ENCODE measurements at places on chromosomes 12 and 14. TPM values are rescaled to one million over a fixed set of nuclear protein-coding genes. Genes with fewer than 3 reads are reported as not detected.
A peak's percentile ranks its signal among the peaks of the same experiment; 100 is the strongest.

- DNase-seq, result no peak
- H3K4me3 ChIP-seq, result no peak overlapping the region
- no peaks in the 10 kb centered on the region for H3K4me1 ChIP-seq
- H3K36me3 ChIP-seq, result no peaks in the 10 kb centered on the region
- H3K27me3 ChIP-seq, result peaks cover 95% of the 10 kb centered on the region
These were observed 7.5 kb downstream of the RIMBP2 start for GRCh38 chr12:130708648-130709047.

GRCh38 chr12:13534645-13535398 lies 338.3 kb downstream of the EMP1 start:
- no peaks in the 10 kb centered on the region for H3K27me3 ChIP-seq
- DNase-seq, result no peak
- no peaks in the 10 kb centered on the region for H3K36me3 ChIP-seq
- no peak overlapping the region for H3K4me3 ChIP-seq
- H3K4me1 ChIP-seq, result no peaks in the 10 kb centered on the region

DNA sequence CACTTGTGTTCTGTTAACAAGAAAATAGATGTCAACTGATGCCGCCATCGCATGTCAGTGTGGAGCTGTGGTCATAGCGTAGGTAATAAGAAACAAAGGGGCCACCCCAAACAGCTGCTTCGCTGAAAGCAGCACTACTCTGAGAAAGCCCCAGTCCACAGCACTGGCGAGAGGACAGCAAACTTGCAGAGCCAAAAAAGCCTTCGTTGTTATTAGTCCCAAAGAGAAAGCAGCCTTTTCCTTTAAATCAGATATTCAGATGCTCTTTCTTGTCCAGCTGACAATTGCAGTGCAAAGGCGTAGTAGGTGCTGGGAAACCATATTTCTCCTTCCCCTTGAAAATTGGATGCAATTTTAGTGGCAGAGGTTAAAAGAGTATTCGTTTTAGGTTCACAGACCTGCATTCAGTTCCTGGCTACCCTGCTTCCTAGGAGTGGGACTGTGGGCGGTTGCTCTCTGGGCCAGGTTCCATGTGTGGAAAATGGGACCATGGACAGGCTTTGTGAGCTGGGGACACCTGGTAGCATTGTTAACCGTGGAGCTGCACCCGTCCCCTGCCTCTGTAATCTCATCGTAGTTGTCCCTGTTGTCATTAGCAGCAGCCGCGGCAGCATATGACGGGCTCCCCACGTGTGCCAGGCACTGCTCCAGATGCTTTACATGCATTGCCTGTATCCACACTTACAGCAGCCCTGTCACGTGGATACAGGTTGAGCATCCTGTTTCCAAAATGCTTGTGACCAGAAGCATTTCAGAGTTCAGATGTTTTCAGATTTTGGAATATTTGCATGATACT lies 54.2 kb downstream of the ELK3 start:
- no peak overlapping the region for H3K4me3 ChIP-seq
- H3K27ac ChIP-seq, result no peak overlapping the region
- no peaks in the 10 kb centered on the region for H3K4me1 ChIP-seq
- H3K27me3 ChIP-seq, result no peaks in the 10 kb centered on the region

GRCh38 chr12:106062693-106063092 lies 76.1 kb downstream of the NUAK1 start:
- H3K27me3 ChIP-seq, result no peaks in the 10 kb centered on the region
- H3K4me1 ChIP-seq, result no peaks in the 10 kb centered on the region
- no peak overlapping the region for H3K27ac ChIP-seq
- peaks cover 11% of the 10 kb centered on the region for H3K36me3 ChIP-seq

- no peaks in the 10 kb centered on the region for H3K27me3 ChIP-seq
- H3K27ac ChIP-seq, result no peak overlapping the region
- DNase-seq, result peak; percentile 24
- peaks cover 25% of the 10 kb centered on the region for H3K4me1 ChIP-seq
- H3K4me3 ChIP-seq, result no peak overlapping the region
- H3K36me3 ChIP-seq, result peaks cover 30% of the 10 kb centered on the region
These were observed 2.8 kb downstream of the SRSF9 start for GRCh38 chr12:120466560-120467315.

- no peaks in the 10 kb centered on the region for H3K27me3 ChIP-seq
- H3K27ac ChIP-seq, result no peak overlapping the region
- no peak overlapping the region for H3K4me3 ChIP-seq
These were observed 19.8 kb downstream of the SLC16A7 start for GRCh38 chr12:59615392-59616165.

DNA sequence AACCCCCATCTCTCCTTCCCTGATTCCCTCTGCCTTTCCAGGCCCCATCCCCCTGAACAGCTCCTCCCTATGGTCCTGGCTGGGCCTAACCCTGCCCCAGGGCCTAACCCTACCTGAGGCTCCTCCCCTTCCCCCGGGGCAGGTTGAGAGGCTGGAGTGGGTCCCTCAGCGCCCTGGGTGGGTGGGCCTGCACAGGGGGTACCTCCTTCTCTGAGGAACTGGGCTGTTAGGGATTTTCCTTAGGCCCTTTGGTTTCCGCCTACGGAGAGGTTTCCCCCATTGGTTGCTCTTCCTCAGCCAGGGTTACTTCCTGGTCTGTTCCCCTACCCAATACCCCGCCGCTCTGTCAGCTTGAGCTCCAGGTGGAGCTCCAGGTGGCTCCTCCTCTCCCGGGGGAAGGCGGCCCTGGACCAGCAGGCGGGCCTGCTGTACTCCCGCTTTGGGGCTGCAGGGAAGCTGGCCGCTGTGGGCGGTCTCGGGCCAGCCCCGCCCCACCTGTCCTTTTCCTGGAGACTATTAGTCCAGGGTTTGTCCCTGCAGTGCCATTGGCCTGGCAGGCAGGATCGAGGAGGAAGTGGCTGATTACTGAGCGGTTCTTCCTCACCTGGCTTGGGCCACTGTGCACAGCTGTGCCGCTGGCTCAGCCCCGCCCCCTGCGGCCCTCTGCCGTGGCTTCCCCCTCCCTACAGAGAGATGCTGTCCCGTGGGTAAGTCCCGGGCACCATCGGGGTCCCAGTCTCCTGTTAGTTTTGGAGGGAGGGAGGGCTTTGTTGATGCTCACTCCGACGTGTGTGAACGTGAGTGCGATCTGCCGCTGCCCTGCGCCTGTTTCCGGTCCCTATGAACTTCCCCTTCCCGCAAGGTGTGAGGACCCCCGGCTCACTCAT lies 2.5 kb downstream of the C12orf57 start:
- peak overlapping the region; percentile 69 for H3K27ac ChIP-seq
- no peaks in the 10 kb centered on the region for H3K27me3 ChIP-seq
- H3K4me1 ChIP-seq, result peaks cover 20% of the 10 kb centered on the region
- no peaks in the 10 kb centered on the region for H3K36me3 ChIP-seq
- peak; percentile 100 for DNase-seq

- 0 out of 2 replicates have a peak, but pooled peaks cover 5% of the 10 kb centered on the region for H3K27me3 ChIP-seq
- no peak overlapping the region for H3K4me3 ChIP-seq
- no peak for DNase-seq
- H3K36me3 ChIP-seq, result no peaks in the 10 kb centered on the region
- no peak overlapping the region for H3K27ac ChIP-seq
These were observed 134.4 kb downstream of the BCAT1 start for GRCh38 chr12:24814379-24815113.

DNA sequence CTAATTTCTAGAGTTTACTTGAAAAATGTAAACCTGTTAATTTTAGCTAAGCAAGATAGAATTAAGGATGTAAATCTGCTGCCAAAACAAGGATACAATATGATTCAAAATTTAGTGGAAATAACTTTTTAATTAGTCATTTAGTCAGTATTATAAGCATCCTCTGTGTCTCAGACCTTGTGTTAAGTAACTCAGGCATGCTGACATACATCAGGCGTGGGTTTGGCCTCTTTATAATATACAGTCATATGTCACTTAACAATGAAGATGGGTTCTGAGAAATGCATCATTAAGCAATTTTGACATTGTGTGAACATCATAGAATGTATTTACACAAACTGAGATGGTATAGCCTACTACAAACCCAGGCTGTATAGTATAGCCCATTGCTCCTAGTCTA lies 386.9 kb downstream of the ZFP36L1 start:
- H3K4me1 ChIP-seq, result peaks cover 49% of the 10 kb centered on the region
- H3K27ac ChIP-seq, result no peak overlapping the region
- H3K27me3 ChIP-seq, result no peaks in the 10 kb centered on the region
- DNase-seq, result no peak

DNA sequence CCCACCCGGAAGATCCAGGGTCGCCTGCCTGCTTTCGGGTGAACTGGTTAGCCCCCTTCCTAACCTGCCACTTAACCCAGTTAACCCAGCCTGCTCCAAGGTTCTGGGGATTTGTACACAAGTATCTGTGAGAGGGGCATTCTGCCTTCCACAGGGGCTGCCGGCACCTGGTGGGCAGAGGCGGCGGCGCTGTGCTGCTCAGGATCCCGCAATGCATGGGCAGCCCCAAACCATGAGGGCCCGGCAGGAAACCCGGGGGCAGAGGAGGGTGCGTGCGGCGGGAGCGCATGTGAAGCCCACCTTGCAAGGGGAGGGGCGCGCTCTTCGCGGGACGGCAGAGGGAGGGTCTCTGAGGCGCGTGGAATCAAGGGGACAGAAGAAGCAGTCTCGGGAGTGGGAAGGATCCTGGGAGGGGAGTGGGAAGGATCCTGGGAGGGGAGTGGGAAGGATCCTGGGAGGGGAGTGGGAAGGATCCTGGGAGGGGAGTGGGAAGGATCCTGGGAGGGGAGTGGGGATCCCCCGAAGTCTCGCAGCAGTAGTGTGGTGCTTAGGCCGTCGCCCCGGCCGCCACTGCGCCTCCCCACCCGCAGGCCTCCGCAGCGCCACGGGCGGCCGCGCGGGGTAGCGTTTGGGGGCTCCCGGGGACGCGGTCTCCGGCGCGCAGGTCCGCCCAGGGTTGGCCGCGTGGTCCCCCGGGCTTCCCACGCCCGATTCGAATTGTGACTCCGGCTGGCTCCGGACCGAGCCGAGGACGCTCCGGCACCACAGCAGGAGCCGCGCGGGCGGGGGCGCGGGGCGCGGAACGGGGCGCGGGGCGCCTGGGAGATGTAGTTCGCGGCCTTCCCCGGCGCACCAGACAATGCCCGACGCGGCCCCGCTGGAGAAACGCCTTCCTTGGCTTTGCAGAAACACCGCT lies 4.9 kb upstream of the MTA1 start:
- H3K4me3 ChIP-seq, result peak overlapping the region; percentile 43
- H3K27me3 ChIP-seq, result peaks cover 34% of the 10 kb centered on the region
- peak; percentile 46 for DNase-seq
- no peak overlapping the region for H3K27ac ChIP-seq

DNA sequence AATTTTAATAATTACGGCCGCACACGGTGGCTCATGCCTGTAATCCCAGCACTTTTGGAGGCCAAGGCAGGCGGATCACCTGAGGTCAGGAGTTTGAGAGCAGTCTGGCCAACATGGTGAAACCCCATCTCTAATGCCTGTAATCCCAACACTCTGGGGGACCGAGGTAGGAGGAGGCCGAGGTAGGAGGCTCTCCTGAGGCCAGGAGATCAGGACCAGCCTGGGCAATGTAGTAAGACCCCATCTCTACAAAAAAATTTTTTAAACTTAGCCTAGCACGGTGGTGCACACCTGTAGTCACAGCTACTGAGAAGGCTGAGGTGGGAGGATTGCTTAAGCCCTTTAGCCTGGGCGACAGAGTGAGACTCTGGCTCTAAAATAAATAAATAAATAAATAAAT lies 5.6 kb upstream of the CFAP73 start:
- DNase-seq, result no peak
- H3K36me3 ChIP-seq, result no peaks in the 10 kb centered on the region
- H3K27me3 ChIP-seq, result no peaks in the 10 kb centered on the region
- no peaks in the 10 kb centered on the region for H3K4me1 ChIP-seq
- no peak overlapping the region for H3K4me3 ChIP-seq
- H3K27ac ChIP-seq, result no peak overlapping the region

Gene GARIN6
- not detected for total RNA-seq
